ENCODE measurements at places on chromosomes 11 and 22.

DNA sequence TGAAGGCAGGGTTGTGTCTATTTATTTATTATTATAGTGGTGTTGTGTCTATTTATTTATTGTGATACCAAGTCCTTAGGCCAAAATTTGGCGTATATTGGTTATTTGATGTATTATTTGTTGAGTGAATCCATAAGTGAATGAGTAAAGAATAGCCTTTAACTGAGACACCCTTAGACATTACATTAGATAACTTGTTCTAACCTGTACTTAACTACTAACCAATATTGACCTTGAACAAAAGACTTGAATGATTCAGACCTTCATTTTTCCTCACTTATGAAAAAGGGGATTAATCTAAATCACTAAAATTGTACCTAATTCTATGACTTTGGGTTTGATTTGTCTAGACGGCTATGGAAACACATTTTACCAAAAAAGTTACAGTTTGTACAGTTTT lies 370.5 kb downstream of the JRKL start:
- DNase-seq: no peak

DNA sequence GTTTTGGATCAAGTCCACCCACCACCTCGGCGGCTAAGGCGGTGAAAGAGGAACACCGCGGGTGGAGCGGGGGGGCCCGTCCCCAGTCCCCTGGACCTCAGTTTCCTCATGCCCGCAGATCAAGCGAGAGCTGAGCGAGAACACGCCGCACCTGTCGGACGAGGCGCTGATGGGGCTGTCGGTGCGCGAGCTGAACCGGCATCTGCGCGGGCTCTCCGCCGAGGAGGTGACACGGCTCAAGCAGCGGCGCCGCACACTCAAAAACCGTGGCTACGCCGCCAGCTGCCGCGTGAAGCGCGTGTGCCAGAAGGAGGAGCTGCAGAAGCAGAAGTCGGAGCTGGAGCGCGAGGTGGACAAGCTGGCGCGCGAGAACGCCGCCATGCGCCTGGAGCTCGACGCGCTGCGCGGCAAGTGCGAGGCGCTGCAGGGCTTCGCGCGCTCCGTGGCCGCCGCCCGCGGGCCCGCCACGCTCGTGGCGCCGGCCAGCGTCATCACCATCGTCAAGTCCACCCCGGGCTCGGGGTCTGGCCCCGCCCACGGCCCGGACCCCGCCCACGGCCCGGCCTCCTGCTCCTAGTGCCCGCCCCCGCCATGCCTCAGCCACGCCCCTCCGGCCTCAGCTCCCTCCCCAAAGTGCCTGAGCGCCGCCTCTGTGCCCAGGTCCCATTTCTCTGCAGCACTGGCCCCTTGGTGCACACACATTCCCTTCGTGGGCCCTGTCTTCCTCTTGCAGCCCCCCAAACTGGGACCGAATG lies 12.7 kb downstream of the MAFF start:
- no peak for DNase-seq

DNA sequence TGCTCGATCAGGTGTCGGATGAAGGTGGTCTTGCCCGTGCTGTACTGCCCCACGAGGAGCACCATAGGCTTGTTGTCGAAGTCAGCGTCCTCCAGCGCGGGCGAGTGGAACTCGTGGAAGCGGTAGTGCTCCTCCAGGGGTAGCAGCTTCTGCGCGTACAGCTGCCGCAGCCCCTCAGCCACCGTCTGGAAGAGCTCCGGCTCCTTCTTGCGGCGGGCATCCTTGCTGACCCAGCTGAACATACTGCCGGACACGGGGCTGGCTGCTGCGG lies 263 bp downstream of the EHD1 start:
- no peak for DNase-seq

GRCh38 chr22:50697667-50698506 lies 25.3 kb downstream of the SHANK3 start:
- no peak for DNase-seq

GRCh38 chr11:80432057-80432456 lies 991.2 kb upstream of the TENM4 start:
- no peak for DNase-seq

- no peak for DNase-seq
These were observed 87.3 kb downstream of the SIK3 start for GRCh38 chr11:117010808-117011540.

GRCh38 chr22:44183287-44183588 lies 2.5 kb downstream of the PARVG start:
- no peak for DNase-seq

GRCh38 chr11:132549001-132549400 lies 983.3 kb downstream of the OPCML start:
- no peak for DNase-seq

- DNase-seq: no peak
These were observed 310.2 kb downstream of the DDX10 start for GRCh38 chr11:108975026-108975425.

GRCh38 chr22:35465109-35465701 lies 65.3 kb downstream of the MCM5 start:
- no peak for DNase-seq

DNA sequence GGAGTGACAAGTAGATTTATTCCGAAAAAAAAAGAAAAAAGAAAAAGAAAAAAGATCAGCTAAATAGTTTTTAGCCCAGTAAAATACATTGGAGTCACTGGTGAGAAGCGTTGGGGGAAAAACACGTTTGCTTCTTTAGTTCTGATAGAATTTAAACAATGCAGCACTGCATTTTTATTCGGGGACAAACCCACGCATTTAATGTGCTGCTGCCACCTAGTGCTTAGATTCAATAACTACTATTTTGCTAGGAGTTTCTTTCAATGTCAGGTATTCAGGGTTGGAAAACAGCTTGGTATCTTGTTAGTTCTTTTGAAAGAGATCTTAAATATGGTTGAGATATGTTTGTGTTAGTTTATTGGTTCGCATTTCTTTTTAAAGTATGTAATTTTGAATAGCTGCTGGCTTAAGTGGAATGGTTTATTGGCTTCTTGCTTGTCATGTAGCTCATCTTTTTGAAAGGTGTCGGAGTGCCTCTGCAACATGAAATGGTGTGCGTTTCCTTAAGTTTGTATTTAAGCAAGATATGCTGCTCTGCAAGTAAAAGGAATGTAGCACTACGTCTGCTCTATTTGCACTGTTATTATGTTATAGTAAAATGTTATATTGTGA lies 41.9 kb downstream of the SVIP start:
- peak; percentile 71 for DNase-seq

DNA sequence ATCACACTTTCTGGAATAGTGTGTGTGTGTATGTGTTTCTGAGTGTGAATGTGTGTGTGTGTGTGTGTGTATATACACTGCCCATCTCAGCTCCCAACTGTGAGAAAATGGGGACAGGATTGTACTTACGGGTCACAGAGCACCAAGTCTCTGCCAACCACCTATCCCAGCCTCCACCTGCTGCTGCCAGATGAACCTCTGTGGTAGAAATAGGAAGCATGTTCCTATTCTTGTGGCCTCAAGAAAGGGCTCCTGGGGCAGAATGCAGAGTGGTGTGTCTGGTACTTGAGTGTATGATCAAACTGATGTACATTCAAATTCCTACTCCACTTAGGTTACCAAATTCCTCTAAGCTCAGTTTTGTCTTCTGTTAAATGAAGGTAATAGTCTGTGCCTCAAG lies 14.6 kb downstream of the UBASH3B start:
- no peak for DNase-seq
